Glomerular endothelial cell (primary cell): ENCODE measurements at places on chromosomes 11 and 22. TPM values are rescaled to one million over a fixed set of nuclear protein-coding genes. Genes with fewer than 3 reads are reported as not detected.

KCNJ11 gene
- 1.0 TPM in 1 of 2 replicates, not detected in the other for total RNA-seq

RAG1 gene
- 3.0 and 3.8 TPM in 2 replicates for total RNA-seq

OR10D3 gene
- total RNA-seq, result not detected in 2 replicates

GGT5 gene
- 12.8 and 24.3 TPM in 2 replicates for total RNA-seq

ST14 gene
- 0.12 TPM in 1 of 2 replicates, not detected in the other for total RNA-seq

MCAM gene
- total RNA-seq, result 5,782 and 6,347 TPM in 2 replicates

DNA sequence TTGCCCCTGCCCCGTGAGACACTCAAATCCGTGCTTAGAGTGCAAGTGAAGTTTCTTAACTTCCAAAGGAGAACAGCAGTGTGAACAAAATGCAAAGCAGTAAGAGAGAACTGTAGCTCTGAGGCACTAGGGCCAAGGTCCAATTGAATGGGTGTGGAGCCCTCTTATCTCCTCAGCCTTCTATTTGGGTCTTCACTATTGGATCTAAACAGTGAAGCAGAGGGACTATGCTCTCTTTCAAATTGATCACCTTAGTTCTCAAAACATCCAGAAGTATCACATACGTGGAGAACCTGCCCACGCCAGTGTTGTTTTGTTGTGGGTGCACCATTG, 49.6 kb downstream of the C22orf31 start:
- DNase-seq, result no peak

- no peak for DNase-seq
Observed at GRCh38 chr11:94806014-94806413, 37.9 kb downstream of the AMOTL1 start.

DNA sequence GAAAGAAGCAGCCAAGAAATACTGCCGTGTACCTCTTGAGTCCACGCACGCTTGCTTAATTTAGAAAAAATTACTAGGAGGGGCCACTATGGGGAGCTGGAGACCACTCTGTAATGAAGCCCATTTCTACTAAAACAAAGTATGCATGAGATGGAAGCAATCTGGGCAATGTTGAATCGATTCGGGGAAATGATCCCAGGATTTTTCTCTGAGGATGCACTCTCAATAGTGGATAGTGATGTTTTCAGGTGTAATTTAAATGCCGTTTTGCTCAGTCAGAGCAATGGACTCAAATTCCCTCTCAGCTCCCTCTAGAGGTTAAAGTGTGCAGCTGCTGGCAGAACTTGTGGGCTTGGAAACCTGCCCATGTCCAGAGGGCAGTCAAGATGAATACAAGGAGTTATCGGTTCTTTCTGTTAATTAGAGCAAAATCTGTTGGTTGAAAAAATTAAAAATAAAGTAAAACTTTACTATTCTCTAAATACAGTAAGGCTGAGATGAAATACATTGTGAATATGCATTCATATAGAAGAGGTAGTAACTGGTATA, 64.1 kb downstream of the ME3 start:
- DNase-seq, result peak; percentile 77

DNA sequence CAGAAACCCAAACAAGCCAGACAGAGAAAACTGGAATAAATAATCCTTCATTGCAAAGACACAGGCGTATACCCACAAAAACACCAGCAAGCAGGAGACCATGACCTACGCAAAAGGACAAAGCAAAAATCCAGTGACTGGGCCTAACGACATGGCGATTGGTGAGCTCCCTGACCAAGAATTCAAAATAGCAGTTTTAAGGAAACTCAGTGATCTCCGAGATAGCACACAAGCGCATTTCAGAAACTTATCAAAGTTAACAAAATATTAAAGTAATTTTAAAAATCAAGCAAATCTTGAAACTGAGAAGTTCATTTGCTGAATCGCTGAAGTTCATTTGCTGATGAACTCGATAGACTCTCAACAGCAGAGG, 27.6 kb downstream of the DBX1 start:
- no peak for DNase-seq

- no peak for DNase-seq
Observed at GRCh38 chr11:2902784-2903671, 17.5 kb upstream of the CDKN1C start.

DNA sequence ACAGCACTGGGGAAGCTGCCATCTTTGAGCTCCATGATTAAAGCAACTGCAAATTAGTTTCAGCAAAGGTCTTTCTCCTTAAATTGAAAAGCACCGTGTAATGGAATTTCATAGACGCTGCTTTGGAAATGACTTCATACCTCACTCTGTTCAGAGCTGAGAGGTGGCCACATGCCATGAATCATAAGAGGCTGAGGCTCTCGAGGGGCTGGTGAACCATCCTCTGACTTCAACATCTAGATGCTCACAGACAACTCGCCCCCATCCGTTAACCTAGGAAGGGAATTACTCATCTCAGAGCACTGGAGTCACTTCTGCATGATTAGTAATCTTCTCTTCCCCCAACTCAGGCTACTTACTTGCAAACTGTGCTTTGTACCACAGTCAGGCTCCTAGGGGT, 122.3 kb downstream of the RCN1 start:
- DNase-seq, result no peak

GRCh38 chr11:44711113-44711786, 15.5 kb upstream of the TSPAN18 start:
- no peak for DNase-seq

DNA sequence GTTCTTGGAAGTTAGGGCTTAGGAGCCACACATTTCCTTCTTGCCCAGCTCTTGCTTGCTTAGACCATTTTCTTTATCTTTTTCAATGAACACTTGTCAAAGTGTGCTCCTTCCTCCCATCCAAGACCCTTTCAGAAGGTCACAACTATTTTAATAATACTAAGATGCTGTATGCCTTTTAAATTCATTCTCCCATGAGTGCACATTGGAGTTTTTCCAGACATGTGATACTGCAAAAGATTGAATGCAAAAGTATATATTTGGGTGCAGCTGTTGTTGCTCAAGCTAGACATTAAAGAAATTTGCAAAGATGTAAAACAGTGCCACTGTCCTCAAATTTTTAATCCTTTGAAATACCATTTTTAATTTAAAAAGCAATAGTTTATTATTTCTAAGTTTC, 69.3 kb upstream of the TNRC6B start:
- DNase-seq, result no peak

GRCh38 chr11:31913985-31914384, 102.9 kb upstream of the PAX6 start:
- DNase-seq, result no peak

- DNase-seq, result no peak
Observed at GRCh38 chr11:70282012-70282411, 11.5 kb downstream of the PPFIA1 start.

DNA sequence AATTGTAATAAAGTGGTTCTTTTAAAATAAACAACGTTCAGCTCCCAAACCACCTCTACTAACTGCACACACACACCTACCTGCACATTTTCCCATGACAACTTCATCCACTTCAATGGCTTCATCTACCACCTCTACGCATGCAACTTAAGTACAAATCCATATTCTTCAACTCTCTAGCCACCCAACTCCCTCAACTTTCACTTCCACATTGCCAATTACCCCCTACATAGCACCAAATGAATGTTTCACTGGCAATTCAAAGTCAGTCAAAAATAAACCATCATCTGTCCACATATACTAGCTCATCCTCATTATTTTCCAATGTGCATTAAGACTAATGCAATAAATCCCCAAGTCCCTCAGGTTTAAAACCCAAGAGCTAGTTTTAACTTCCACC, 50.7 kb upstream of the ARHGAP32 start:
- DNase-seq, result no peak

DNA sequence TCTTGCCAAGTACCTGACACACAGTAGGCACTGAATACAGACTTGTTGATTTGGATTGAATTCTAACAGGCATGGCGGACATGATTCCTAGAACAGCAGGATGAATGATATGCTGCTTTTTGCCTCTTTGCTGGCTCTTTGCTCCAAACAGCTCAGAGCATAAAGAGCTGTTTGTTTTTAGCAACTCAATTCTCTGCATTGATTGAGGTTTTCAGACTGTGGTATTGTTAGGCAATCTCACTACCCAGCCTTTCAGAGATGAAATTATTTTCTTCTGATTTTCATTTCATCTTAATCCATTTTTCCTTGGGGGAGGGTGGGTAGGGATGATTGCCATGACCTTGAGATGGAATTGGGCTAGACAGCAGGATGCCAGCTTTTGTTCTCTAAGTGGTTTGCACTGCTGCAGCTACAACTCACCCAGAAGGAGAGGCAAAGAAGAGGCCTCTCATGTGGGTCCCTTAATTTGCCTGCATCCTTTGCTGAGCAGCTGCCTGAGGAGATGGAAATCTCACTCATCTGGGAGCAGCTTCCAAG, 20.5 kb downstream of the COA4 start:
- no peak for DNase-seq

DNA sequence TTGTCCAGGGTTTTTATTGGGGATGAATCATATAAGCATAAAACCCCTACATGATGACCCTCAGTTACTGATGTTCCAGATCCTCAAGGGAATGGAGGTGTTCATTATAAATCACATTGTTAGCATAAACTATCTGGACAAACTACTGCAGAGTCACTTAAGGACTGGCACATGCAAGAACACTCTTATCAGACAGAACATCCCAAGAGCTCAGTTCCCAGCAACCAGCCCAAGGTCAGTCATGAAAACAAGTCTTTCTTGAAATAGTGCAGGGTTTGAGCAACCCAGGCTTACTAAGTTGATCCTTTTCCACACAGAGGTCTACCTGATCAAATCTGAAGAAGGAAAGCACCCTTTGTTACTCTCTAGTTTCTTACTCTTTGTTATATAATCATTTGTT, 13.5 kb upstream of the PTS start:
- DNase-seq, result no peak

- no peak for DNase-seq
Observed at GRCh38 chr11:76023236-76024068, 182.8 kb downstream of the WNT11 start.
